SK-N-SH (cell line): ENCODE measurements at places on chromosomes 16 and 17. TPM values are rescaled to one million over a fixed set of nuclear protein-coding genes. Genes with fewer than 3 reads are reported as not detected.

GPS1 gene
- 264 and 272 TPM in 2 replicates for polyA plus RNA-seq

- H3K4me3 ChIP-seq: no peak overlapping the region
- no peak overlapping the region for H3K27ac ChIP-seq
- DNase-seq: peak; percentile 88
- no peaks in the 10 kb centered on the region for H3K27me3 ChIP-seq
- H3K4me1 ChIP-seq: no peaks in the 10 kb centered on the region
- no peaks in the 10 kb centered on the region for H3K36me3 ChIP-seq
These were observed 57.8 kb upstream of the TEX2 start for GRCh38 chr17:64320613-64321553.

GRCh38 chr17:21353326-21354010 lies 22.7 kb upstream of the KCNJ12 start:
- DNase-seq: no peak
- no peak overlapping the region for H3K27ac ChIP-seq
- peaks cover 11% of the 10 kb centered on the region; the same call in 1 of the 2 replicates for H3K4me1 ChIP-seq

IRX6 gene
- not detected in 2 replicates for polyA plus RNA-seq

DNA sequence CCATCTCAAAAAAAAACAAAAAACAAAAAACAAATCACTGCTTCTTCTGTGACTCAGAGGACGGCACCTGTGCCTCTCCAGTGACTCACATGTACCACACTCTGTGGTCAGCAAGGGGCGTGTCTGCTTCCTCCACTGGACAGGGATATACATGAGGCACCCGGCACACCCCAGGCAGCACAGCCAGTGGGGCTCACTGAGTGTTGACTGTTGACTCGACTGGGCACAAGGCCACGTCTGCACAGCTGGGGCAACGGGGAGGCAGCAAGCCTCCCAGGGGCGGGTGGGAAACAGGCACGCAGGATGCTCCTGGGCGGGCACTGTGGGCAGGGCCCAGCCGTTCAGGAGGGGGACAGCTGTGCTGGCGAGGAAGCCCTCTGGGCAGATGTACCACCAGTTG lies 64.1 kb downstream of the TIMM22 start:
- H3K27ac ChIP-seq: no peak overlapping the region; the same call in 1 of the 2 replicates
- H3K4me3 ChIP-seq: no peak overlapping the region
- H3K36me3 ChIP-seq: peaks cover 28% of the 10 kb centered on the region
- DNase-seq: no peak

- H3K36me3 ChIP-seq: no peaks in the 10 kb centered on the region
- peak; percentile 29 for DNase-seq
- no peaks in the 10 kb centered on the region for H3K27me3 ChIP-seq
- no peak overlapping the region for H3K4me3 ChIP-seq
These were observed 13.9 kb upstream of the KIFC3 start for GRCh38 chr16:57815987-57816745.

- H3K4me3 ChIP-seq: no peak overlapping the region
- no peaks in the 10 kb centered on the region; the same call in 1 of the 2 replicates for H3K27me3 ChIP-seq
- no peaks in the 10 kb centered on the region for H3K4me1 ChIP-seq
- no peaks in the 10 kb centered on the region for H3K36me3 ChIP-seq
- DNase-seq: peak; percentile 28
These were observed 60.6 kb downstream of the C17orf67 start for GRCh38 chr17:56773124-56773523.

- H3K36me3 ChIP-seq: no peaks in the 10 kb centered on the region
- no peak for DNase-seq
- H3K27ac ChIP-seq: no peak overlapping the region
- H3K4me1 ChIP-seq: 0 out of 2 replicates have a peak, but pooled peaks cover 3% of the 10 kb centered on the region
These were observed 14.7 kb downstream of the KRT12 start for GRCh38 chr17:40852364-40852763.

DNA sequence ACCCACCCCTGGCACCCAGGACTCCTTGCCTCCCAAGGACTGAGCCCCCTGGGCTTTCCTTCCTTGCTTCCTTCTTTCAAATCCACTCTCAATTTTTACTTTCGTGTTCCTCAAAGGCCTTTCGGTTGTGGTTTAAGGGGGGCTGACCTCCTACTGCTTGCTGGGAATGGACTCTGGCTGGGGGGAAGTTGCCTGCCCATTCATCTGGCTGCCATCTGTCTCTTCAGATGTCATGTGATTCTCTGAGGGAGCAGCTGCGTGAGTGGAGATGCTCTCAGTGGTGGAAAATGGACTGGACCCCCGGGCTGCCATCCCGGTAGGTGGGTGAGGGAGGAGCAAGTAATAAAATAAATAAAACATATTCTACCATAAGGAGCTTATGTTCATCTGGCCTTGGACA lies 93.8 kb upstream of the RPRML start:
- H3K4me1 ChIP-seq: peaks cover 11% of the 10 kb centered on the region
- H3K4me3 ChIP-seq: no peak overlapping the region
- H3K36me3 ChIP-seq: no peaks in the 10 kb centered on the region
- peak; percentile 63 for DNase-seq
- no peak overlapping the region for H3K27ac ChIP-seq
- H3K27me3 ChIP-seq: no peaks in the 10 kb centered on the region

DNA sequence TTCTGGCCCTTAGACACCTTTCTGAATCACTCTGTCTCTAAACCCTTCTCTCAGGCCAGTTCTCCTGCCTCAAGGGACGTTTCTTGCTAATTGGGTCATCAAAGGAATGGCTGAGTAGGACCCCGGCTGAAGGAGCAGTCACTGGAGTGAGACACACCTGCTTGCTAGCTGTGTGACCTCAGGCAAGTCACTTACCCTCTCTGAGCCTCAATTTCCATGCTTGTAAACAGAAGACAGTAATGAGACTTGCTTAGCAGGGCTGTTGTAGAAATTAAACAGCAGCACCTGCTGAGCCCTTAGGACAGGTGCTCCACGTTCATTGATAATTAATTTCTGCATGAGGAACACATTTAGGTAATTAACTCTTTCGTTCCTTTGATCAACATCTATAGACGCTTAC lies 6.8 kb downstream of the CIBAR2 start:
- H3K27me3 ChIP-seq: no peaks in the 10 kb centered on the region
- H3K4me3 ChIP-seq: no peak overlapping the region
- DNase-seq: no peak
- no peaks in the 10 kb centered on the region for H3K4me1 ChIP-seq
- H3K27ac ChIP-seq: no peak overlapping the region

GRCh38 chr16:59880611-59881010 lies 1146.5 kb upstream of the GOT2 start:
- H3K4me1 ChIP-seq: no peaks in the 10 kb centered on the region
- H3K36me3 ChIP-seq: no peaks in the 10 kb centered on the region
- no peak for DNase-seq

DNA sequence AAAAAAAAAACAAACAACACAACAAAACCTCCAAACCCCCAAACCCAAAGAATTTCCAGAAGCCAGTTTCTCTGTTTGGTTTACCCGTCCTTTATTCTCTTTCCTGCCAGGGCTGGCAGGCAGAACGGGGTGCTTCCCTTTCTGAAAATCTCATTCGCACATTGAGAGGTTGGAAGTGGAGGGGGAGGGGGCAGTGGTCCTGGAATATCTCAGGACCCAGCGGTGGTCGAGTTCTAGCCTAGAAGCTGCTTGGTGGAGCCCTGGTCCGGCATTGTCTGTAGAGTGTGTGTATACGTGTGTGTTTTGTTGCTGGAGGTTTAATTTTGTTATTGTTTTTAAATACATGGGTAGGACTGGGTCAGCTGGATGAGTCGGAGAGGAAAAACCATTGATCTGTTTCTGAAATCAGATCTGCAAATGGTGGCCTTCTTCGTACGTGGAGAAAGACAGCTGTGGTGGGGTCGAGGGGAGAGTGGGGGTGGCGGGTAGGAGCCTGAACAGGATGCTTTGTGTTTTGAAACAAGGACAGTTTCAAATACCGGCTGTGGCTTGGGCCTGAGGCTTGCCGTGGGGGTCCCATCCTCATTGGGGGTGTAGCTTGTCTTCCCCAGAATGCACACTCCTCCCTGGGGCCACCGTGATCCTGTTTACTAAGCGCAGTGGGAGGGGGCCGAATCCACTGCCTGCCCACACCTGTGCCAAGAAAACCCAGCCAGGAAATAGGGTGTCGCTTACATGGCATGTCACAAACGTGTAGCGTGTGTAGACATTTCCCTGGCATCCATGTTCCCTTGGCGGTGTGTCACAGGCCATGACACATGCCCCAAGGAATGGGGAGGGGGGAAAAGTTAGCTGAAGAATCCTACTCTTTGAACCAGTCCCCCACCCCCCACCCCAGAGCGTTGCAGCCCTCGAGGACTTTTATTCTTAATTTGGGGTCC lies 1.6 kb downstream of the CMIP start:
- no peaks in the 10 kb centered on the region for H3K36me3 ChIP-seq
- H3K27ac ChIP-seq: peak overlapping the region; percentile 26; the same call in 1 of the 2 replicates
- H3K4me1 ChIP-seq: peaks cover 44% of the 10 kb centered on the region
- H3K4me3 ChIP-seq: peak overlapping the region; percentile 75
